CD4-positive, alpha-beta T cell treated with Interleukin-21 for 1 hour (primary cell): ENCODE measurements at places on chromosomes 11 and 22.

DNA sequence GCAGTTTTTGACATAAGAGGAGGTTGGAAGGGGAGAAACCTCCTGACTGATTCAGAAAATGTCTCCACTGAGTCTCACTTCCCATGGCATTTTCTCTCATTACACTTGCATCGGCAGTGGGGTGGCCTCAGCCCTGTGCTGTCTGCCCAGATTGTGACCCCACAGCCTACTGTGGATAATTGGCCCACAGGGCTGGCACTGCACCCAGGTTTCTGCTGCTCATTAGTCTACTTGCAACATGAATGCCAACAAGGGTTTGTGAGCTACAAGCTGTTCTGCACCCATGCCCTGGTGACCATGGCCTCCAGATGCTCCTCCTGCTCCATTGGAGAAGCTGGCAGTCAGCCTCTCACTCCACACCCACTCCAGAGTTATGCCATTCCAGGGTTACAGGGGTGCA lies 296.0 kb downstream of the CTTN start:
- DNase-seq = no peak

DNA sequence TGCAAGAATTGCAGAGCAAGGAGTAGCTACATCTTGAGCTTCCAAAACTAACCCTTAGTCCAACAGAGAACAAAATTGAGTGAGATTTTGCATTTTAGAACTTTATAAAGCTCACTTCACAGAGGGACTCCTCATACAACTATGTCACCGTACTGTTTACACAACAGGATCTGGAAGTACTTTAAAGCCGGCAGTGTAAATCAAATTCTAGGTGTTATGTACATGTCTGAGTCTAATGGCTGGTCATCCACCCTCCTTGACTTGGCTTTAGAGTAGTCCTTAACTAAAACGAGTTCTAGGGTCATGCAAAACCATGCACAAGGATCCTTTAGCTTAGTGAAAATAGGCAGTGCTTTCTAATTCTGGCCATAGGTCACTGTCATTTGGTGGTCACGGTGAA lies 23.5 kb downstream of the IRAG1 start:
- no peak for DNase-seq

- no peak for DNase-seq
Measured at GRCh38 chr22:45672564-45673481, 1.2 kb downstream of the ATXN10 start.

- DNase-seq = no peak
Measured at GRCh38 chr22:17250380-17251082, 31.3 kb upstream of the ADA2 start.

DNA sequence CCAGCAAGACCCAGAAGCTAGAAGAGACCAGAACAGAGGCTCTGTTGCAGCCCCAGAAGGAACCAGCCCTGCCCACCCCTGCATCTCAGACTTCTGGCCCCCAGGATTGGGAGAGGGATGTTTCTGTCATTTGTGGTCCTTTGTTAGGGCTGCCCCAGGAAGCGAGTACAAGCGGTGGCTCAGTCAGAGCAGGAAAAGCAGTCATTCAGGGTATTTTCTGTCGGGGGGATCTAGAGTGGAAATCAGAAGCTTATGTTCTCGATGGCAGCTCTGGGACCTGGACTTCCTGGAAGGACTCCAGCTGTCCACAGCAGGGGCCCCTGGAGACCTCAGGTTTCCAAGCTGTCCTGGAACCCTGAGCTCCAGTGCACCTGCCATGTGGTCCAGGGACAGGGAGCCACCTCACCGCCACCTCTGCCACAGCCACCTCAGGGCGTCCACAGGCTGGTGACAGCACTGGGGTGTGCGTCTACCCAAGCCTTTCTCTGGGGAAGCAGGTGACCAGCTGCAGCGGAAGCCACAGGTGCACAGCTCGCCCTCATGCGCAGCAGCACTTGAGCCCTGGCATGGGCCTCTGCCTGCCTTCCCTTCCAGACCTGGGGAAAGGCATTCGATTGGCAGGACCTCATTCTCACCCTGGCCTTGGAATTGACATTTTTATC lies 2.6 kb downstream of the KRTAP5-5 start:
- DNase-seq = no peak

GRCh38 chr22:24244144-24244787 lies 616 bp downstream of the GGT5 start:
- no peak for DNase-seq

DNA sequence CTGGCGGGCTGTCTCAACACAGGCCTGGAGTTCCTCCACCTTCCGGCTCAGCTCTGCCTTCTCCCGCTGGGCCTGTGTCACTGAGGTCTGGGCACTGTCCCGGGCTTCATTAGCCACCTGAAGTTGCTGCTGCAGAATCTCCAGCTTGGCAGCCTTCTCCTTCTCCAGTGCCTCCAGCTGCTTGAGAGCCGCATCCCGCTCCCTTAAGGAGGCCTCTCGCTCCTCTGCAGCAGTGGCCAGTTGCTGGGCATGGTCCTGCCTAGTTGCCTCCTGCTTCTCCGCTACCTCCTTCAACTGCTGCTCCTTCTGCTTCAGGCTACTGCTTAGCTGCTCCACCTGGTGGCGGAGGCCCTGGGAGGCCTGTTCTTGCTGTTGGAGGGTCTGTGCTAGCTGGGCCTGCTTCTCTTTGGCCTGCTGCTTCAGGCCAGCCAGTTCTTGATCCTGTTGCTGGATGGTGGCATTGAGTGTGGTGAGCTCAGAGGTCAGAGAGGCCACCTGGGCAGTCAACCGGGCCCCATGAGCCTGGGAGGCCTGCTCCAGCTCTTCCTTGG lies 16.9 kb downstream of the IL18BP start:
- DNase-seq = no peak

- no peak for DNase-seq
Measured at GRCh38 chr22:33443683-33444082, 385.5 kb upstream of the SYN3 start.

GRCh38 chr11:44127130-44127529 lies 31.7 kb downstream of the EXT2 start:
- DNase-seq = no peak

DNA sequence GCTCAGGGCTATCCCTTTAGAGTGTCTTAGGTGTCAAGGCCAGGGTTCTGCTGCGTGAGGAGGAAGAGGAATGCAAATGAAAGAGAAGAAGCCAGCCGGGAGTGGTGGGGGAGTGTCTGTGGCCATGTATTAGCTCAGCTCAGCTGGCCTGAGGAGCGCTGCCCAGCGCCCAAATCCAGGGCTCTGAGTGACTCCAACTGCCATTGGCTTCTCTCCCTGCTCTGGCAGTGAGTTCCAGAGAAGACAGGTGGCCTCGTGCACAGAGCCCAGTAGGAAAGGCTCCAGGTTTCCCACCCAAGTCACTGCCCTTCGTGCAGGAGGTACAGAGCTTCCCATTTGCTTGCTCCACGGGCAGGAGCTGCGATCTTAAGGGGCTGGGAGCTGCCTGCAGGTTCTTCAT lies 302.0 kb downstream of the KIRREL3 start:
- no peak for DNase-seq

- no peak for DNase-seq
Measured at GRCh38 chr11:30788849-30789248, 202.7 kb upstream of the MPPED2 start.

- DNase-seq = no peak
Measured at GRCh38 chr22:40314041-40314440, 32.3 kb upstream of the ADSL start.

DNA sequence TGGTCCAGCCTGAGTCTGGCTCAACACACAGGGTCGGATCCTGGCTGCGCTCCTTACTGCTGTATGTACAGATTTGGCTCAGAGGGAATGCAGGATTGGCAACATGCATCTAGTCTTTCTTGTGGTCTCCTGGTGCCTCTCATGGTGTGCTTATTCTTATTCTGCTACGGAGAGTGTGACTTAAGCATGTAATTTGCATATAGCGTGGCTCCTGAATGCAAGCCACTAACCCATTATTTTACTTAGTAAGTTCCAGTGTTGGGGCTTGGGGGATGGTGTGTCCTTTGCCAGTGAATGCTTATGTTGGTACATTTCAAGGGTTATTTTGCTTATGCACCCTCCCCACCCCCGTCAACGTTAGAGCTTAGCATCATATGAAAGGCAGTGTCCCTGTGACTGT lies 51.2 kb downstream of the PTPRJ start:
- no peak for DNase-seq

DNA sequence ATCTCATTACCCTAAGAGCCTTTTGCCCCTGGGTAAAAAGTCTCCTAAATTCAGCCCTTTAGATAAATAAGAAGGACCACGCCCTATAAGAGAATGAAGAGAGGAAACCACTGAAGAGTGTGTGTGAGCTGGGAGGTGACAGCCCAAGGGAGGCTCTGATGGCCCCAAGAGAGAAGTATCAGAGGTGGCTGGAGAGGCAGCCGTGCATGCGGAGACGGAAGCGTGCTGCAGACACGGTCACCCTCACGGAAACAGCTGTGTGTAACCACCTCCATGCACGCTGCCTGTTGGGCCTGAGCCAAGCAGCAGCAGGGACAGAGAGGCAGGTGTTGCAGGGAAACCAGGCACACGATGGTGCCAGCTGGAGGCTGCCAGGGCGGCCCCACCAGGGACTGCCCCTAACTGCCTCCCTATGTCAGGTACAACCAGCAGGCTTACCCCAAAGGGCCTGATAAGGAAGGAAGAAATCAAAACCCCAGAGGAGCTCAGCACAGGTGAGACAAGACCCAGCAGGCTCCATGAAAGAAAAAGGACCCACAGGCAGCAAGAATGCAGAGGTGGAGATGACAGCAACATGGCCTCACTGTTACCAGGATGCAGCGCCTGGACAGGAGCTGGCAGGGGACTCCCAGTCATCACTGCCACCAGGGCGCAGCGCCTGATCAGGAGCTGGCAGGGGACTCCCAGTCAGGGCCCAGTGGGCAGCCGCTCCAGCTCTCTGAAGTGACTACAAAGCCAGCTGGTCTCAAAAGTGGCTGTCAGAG lies 7.8 kb downstream of the LARGE2 start:
- DNase-seq = peak; percentile 56

DNA sequence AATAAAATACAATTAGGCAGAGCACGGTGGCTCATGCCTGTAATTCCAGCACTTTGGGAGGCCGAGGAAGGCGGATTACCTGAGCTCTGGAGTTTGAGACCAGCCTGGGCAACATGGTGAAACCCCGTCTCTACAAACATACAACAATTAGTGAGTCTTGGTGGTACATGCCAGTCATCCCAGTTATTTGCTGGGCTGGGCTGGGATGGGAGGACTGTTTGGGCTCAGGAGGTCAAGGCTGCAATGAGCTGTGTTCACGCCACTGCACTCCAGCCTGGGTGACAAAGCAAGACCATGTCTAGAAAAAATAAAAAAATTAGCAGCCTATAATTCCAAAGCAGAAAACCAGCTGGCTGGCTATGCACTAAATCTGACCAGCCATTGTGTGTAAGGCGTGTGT lies 35.1 kb downstream of the APOL3 start:
- DNase-seq = no peak

- no peak for DNase-seq
Measured at GRCh38 chr22:36964106-36964505, 50.7 kb downstream of the CSF2RB start.

DNA sequence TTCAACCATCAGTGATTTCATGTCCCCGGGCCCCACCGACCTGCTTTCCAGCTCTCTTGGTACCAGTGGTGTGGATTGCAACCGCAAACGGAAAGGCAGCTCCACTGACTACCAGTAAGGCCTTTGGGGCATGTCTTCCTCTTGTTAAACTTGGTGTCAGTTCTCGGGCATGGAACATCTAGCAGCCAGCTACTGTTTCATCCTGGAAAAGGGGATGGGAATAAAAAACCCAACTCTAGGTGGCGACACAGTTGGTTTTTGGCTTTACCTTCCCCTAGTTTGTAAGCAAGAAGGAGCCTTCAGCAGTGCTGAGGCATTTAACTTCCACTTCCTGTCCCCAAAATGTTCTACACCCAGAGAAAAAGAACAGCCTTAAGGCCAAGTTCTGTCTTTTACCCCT lies 76.7 kb downstream of the BMAL1 start:
- no peak for DNase-seq

- DNase-seq = no peak
Measured at GRCh38 chr11:119091178-119091577, 6.5 kb downstream of the HMBS start.

DNA sequence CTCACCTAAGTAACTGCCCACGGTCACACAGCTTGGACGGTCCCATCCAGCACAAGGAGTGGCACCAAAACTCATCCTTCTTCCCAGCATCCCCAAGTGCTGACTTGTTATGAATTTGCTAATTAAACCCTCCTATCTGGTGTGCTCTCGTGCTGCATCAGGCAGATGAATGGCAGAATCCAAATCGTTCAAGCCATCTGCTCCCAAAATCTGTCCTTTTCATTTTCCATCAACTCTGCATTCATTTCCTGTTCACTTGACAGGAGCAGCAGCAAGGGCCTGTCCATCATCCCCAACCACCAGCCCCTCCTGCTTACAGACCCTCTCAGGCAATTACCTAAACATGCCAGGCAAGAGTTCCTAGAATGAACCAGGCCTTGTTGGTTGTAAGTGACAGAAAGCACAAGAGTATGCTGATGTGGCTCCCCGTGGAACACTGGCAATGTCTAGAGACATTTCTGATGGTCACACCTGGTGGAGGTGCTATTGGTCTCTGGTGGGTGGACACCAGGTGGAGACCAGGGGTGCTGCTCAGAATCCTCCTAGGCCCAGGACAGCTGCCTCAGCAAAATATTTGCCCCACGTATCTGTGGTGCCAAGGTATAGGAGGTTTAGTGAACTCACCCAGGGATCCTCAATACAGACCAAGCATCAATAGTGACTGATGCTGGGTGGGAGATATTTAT lies 832.5 kb downstream of the TBC1D22A start:
- DNase-seq = no peak

DNA sequence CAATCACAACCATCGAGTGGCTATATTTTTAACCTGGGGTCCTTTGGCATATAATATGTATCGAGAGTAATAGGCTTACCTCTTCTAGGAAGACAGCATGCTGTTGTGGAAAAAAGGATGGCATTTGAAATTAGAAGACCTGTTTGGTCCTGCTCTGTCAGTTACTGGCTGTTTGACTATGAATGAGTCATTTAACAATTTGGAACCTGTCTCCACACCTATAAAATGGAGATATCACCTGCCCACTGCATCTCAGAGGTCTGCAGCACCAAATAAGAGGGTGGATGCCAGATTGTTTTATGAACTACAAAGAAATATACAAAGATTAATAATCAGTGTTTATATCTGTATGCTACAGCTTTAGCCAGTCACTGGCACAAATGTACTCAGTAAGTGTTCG lies 60.8 kb downstream of the SLC25A17 start:
- no peak for DNase-seq

DNA sequence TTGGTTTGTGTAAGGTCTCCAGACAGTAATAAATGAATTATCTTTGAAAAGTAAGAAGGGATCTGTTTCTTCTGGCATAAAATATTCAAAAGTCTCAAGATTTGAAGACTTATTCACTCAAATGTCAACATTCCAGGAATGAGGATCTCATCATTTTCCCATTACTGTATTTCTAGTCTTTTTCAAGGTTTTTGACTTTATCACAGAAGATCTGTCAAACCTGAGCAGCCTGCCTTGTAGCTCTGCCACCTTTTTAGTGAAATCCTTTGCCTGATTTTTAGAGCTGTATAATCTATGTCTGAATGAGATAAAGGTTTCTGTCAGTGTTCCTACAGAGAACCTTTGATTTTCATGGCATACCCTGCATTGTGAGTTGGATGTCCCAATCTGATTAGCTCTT lies 4.0 kb downstream of the OR51F2 start:
- no peak for DNase-seq
